ENCODE measurements at places on chromosomes 7 and 10. TPM values are rescaled to one million over a fixed set of nuclear protein-coding genes. Genes with fewer than 3 reads are reported as not detected.

CYP51A1 gene
- total RNA-seq, result 76.4 TPM

SPAG6 gene
- total RNA-seq, result not detected

- DNase-seq, result no peak
These were observed 146.4 kb downstream of the MGMT start for GRCh38 chr10:129613377-129613980.

GRCh38 chr7:128869944-128870285, 7.3 kb downstream of the ATP6V1F start:
- DNase-seq, result no peak

GRCh38 chr10:51767103-51767763, 67.8 kb upstream of the CSTF2T start:
- DNase-seq, result peak; percentile 23

GRCh38 chr10:62399211-62399610, 25.0 kb downstream of the ZNF365 start:
- DNase-seq, result peak; percentile 66

GSTO2 gene
- total RNA-seq, result 2.3 TPM

GRCh38 chr7:12257582-12257981, 46.5 kb downstream of the TMEM106B start:
- peak; percentile 39 for DNase-seq

AGR2 gene
- not detected for total RNA-seq

DNA sequence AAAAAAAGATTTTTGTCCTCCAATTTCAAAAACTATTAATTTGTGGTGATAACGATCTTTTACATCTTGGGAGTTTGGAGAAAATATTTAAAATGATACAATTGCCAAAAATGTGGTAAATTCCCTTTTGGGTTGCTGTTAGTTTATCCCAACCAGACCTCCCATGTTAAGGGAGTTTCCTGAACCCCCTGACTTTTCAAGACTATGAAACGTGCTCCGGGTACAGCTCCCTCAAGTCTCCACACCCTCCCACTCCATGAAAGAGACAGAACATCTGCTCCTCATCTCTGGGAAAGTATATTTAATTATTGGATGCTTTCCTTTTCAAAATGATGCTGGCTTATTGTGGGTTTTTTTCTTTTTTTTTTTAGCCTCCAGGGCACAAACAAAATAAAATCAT, 534.6 kb upstream of the NRP1 start:
- no peak for DNase-seq

DNA sequence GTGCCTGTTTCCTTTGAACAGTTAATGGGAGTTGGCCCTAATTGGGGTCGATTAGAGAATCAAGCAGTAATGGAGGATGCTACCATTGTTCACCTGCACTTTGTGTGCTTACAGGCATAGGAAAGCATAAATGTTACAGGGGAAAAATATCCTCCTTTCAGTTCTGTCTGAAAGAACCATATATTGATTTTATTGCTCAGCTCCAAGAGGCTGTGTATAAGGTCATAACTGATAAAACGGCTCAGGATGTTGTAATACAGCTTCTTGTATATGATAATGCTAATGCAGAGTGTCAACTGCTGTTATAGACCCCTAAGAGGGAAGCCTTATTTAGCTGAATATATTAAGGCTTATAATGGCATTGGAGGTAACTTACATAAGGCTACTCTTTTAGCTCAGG, 32.9 kb upstream of the AKR1C2 start:
- DNase-seq, result no peak

- DNase-seq, result no peak
These were observed 292.5 kb downstream of the GALNT17 start for GRCh38 chr7:71424166-71425035.

- DNase-seq, result peak; percentile 93
These were observed 9.5 kb downstream of the ANKIB1 start for GRCh38 chr7:92255308-92255707.

DNA sequence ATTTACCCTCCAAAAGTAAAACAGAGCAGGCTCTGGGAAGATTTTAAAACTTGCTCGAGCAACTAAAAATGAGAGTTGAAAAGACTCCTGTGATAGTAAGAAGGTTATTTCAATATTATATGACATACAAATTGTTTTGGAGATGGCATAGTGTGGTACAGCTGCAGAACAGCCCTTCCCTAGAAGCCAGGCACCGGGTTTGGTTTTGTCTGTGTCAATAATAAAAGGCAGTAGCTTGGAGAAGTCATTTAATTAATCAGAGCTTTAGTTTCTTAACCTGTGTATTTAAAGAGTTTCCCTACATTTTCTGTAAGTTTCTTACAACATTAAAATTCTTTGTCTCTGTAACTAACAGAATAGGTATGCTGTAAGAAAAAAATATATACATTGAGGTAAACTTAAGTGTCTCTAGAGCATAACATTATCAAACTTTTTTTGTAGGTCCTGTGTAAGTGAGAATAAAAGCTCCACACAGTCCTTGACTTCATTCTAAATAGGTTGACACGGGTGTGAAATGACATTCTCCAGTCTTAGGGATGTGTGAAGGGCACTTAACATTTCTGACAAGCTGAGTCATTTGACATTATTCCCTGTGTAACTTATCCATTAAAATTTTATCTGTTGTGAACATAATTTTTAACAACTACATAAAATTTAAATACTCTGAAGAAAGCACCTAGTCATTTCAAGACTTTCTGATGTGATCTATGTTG, 425.0 kb upstream of the ETV1 start:
- no peak for DNase-seq

DNA sequence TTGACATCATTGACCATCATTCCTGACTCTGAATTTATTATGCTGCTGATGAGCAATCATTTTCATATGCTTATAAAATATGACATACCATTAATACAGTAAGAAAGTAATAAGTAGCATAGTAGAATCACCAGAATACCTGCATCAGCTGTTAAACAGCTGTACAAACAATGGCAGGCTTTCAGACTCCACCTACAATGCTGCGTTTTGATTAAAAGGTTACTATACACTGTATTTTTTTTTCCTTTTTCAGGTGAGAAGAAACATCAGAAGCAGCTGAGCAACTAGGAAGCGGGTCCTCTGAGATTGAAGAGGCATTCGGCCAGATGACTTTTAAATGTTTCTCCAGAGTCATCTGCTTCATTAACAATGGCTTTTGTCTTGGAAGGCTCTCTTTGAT, 7.1 kb downstream of the ASNS start:
- no peak for DNase-seq

GRCh38 chr10:132110713-132111112, 45.0 kb downstream of the JAKMIP3 start:
- DNase-seq, result no peak

- DNase-seq, result no peak
These were observed 74.8 kb downstream of the HIPK2 start for GRCh38 chr7:139702811-139703486.

- DNase-seq, result no peak
These were observed 355.0 kb upstream of the BMPER start for GRCh38 chr7:33550363-33550762.

DNA sequence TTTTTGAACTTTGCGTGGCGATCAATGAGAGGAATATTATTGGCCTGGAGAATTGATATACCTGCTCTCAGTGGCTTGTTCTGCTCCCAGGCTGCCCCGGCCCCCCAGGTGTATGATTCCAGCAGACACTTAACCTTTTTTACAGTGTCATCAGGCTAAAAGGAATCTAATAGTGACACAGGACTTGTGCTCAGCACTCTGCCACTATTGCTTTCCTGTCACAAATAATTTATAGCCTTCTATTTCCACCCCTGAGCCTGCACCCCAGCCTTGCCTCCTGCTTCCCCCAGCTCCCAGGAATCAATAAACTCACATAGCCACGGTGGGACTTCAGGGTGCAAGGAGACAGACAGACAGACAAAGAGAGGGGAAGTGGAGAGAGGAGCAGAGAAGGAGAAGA, 28.3 kb downstream of the PAX2 start:
- no peak for DNase-seq

- peak; percentile 37 for DNase-seq
These were observed 21.9 kb downstream of the FRA10AC1 start for GRCh38 chr10:93680412-93681047.

GRCh38 chr7:50556247-50556991, 8.8 kb downstream of the DDC start:
- DNase-seq, result no peak
